ENCODE measurements at places on chromosomes 7 and 10. TPM values are rescaled to one million over a fixed set of nuclear protein-coding genes. Genes with fewer than 3 reads are reported as not detected.

DNA sequence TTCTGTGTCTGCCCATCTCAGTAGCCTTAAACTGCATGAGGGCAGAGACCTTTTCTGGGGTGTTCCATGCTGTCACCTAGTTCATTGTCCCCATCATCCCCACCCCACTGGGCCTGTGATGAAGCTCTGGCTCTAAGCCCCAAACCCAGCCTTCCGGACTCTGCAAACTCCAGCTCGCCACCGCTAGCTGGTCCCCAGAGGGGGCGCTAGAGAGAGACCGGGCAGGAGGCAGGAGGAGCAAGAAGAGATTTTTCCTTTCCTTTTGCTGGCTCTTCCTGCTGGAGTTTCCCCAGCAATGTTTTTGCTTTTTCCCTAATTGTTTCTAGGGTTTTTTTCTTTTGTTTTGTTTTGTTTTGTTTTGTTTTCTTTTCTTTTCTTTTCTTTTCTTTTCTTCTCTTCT, 234.4 kb downstream of the TEX36 start:
- H3K4me3 ChIP-seq: no peak overlapping the region
- H3K27ac ChIP-seq: no peak overlapping the region
- no peaks in the 10 kb centered on the region for H3K4me1 ChIP-seq
- no peak for DNase-seq
- no peaks in the 10 kb centered on the region for H3K27me3 ChIP-seq

Gene C7orf57
- total RNA-seq: 0.66 TPM

Gene KIF11
- 37.1 TPM for total RNA-seq

Gene PRR15
- not detected for total RNA-seq

Gene CTNNA3
- total RNA-seq: not detected

Gene GPR22
- not detected for total RNA-seq

DNA sequence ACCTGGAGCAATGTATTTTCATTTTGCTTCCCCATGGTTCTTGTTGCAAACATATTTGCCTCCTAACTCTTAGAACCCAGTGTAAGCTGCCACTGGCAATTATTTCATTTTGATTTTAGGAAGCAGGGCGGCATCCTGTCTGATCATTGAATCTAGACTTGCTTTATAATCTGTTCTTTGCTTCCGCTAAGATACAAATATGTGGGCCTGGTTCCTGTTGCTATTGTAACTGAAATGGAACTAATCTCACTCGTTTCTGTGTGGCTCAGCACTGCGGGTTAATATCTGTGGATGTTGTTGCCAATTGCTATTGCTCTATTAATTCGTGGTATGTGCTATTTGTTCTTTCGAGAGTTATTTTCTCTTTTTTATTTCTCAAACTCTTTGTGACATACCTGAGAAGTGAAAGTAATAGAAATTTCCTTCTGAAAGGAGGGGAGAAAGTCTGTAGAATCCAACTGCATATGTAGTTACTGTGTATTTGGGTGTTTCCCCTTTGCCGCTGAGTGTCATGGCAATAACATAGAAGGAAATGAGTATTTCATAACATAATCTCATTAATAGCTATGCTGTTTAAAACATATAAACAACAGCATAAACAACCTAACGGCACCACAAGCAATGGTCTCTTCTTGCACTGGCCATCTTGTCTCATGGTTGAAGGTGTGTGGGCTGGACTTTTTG, 62.4 kb downstream of the FZD1 start:
- H3K27me3 ChIP-seq: no peaks in the 10 kb centered on the region
- no peak overlapping the region for H3K4me3 ChIP-seq
- no peaks in the 10 kb centered on the region for H3K4me1 ChIP-seq
- H3K36me3 ChIP-seq: no peaks in the 10 kb centered on the region
- no peak overlapping the region for H3K27ac ChIP-seq

Gene OR2A5
- not detected for total RNA-seq

GRCh38 chr10:93437086-93437945, 44.8 kb downstream of the MYOF start:
- DNase-seq: no peak
- no peaks in the 10 kb centered on the region for H3K27me3 ChIP-seq
- H3K4me3 ChIP-seq: no peak overlapping the region
- no peaks in the 10 kb centered on the region for H3K36me3 ChIP-seq
- no peak overlapping the region for H3K27ac ChIP-seq

DNA sequence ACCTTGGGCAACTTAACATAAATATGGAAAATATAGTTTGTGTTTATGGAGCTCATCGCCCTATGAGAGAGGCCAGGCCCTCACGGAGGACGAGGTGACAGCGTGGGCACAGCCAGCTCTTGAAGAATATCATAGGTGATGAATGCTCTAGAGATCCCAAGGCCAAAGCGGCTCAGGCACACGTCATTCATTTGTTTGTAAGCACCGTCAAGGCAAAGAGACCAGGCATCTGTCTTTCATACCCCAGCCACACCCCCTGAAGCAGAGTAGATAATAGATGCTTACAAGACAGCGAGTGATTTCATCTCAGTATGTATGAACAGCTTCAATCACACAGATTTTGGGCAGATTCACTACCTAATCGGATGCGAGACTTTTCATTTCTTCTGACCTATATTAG, 242.1 kb upstream of the C7orf33 start:
- H3K36me3 ChIP-seq: no peaks in the 10 kb centered on the region
- H3K4me3 ChIP-seq: no peak overlapping the region
- no peaks in the 10 kb centered on the region for H3K4me1 ChIP-seq
- no peak overlapping the region for H3K27ac ChIP-seq
- no peak for DNase-seq

DNA sequence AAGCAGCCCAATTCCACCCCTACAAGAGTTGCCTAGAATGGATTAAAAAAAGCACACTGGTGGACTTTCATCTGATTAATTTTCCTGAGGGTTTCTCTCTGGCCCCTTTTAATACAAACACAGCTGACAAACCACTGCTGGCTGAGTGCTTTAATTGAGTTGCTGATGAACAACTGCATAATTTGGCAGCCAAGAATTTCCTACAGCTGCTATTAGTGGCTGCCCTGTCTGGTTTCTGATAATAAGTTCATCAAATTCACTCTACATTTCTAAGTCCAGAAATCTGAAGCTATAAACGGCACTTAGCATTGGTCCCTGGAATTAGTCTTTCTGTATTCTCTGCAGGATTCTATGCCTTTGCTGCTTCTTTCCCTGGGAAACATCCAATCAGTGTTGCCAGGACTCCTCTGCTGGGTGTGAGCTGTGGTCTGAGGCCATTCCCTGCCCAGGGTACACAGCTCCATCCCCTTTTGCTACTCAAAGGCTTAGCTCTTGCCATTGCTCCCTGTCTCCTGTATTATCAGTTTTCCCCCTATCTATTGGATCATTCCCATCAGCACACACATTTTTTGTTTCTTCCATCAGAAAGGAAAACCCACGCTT, 110.6 kb downstream of the LSM5 start:
- no peak overlapping the region for H3K4me3 ChIP-seq
- no peak overlapping the region for H3K27ac ChIP-seq
- no peak for DNase-seq
- no peaks in the 10 kb centered on the region for H3K4me1 ChIP-seq
- H3K27me3 ChIP-seq: no peaks in the 10 kb centered on the region
- H3K36me3 ChIP-seq: no peaks in the 10 kb centered on the region

GRCh38 chr7:100053215-100053614, 3.6 kb downstream of the ZSCAN21 start:
- H3K27me3 ChIP-seq: no peaks in the 10 kb centered on the region
- H3K4me3 ChIP-seq: no peak overlapping the region
- peaks cover 7% of the 10 kb centered on the region for H3K36me3 ChIP-seq
- no peak overlapping the region for H3K27ac ChIP-seq
- no peak for DNase-seq

- no peak overlapping the region for H3K27ac ChIP-seq
- DNase-seq: no peak
- no peak overlapping the region for H3K4me3 ChIP-seq
- H3K4me1 ChIP-seq: no peaks in the 10 kb centered on the region
- no peaks in the 10 kb centered on the region for H3K27me3 ChIP-seq
Measured at GRCh38 chr7:32531402-32531801, 36.1 kb downstream of the AVL9 start.

GRCh38 chr10:13327534-13327933, 20.6 kb downstream of the SEPHS1 start:
- no peak overlapping the region for H3K4me3 ChIP-seq
- peaks cover 24% of the 10 kb centered on the region for H3K36me3 ChIP-seq
- no peak overlapping the region for H3K27ac ChIP-seq
- DNase-seq: no peak
- H3K4me1 ChIP-seq: no peaks in the 10 kb centered on the region

GRCh38 chr10:47252093-47252780, 47.8 kb upstream of the GDF10 start:
- H3K27ac ChIP-seq: no peak overlapping the region
- H3K4me3 ChIP-seq: no peak overlapping the region
- no peak for DNase-seq

DNA sequence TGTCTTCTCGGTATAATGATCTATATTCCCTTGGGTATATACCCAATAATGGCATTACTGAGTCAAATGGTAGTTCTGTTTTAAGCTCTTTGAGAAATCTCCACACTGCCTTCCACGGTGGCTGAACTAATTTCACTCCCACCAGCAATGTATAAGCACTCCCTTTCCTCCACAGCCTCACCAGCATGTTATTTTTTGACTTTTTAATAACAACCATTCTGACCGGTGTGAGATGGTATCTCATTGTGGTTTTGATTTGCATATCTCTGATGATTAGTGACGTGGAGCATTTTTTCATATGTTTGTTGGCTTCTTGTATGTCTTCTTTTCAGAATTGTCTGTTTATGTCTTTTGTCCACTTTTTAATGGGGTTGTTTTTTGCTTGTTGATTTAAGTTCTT, 33.6 kb downstream of the KIAA1217 start:
- H3K36me3 ChIP-seq: no peaks in the 10 kb centered on the region
- no peak overlapping the region for H3K4me3 ChIP-seq
- no peaks in the 10 kb centered on the region for H3K27me3 ChIP-seq
- no peak overlapping the region for H3K27ac ChIP-seq
- DNase-seq: no peak
- H3K4me1 ChIP-seq: no peaks in the 10 kb centered on the region

DNA sequence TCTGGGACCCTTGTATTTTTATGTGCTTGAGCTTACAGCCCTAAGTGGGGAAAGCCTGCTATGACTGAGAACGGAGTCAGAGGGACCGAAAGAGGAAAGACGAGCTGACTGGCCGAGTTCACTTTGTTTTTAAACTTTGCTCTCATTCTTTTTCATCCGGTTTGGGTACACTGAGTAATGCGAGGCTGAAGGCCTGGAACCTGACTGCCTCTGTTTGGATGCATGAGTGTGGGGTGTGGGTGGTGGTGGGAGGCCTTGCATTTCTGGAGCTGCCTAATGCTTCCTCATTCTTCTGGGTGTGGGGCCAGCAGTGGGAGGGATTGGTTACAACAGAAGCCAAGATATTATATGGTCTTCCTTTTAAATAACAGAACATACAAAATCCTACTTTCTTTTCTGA, 155.5 kb downstream of the BUB3 start:
- H3K27me3 ChIP-seq: no peaks in the 10 kb centered on the region
- H3K4me3 ChIP-seq: no peak overlapping the region
- no peak for DNase-seq
- H3K4me1 ChIP-seq: no peaks in the 10 kb centered on the region
- H3K36me3 ChIP-seq: no peaks in the 10 kb centered on the region

DNA sequence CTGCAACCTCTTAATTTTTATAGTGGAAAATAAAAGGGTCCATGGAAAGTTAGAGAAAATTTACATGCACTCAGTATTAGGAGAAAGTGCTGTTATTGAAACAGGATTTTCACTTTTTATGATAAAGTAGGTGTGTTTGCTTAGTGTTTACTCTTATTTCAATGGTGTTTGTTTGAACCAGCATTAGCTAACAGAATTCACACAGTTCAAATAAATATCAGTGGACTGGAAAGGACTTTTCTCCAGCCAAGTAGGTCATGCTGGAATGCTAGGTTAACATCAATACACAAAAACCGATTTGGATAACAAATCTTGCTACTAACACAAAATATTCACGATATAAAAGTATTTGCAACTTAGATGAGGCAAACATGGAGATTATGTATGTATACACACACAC, 49.4 kb upstream of the BET1 start:
- H3K27ac ChIP-seq: no peak overlapping the region
- no peak for DNase-seq
- H3K36me3 ChIP-seq: no peaks in the 10 kb centered on the region

Gene SERPINE1
- 0.44 TPM for total RNA-seq

DNA sequence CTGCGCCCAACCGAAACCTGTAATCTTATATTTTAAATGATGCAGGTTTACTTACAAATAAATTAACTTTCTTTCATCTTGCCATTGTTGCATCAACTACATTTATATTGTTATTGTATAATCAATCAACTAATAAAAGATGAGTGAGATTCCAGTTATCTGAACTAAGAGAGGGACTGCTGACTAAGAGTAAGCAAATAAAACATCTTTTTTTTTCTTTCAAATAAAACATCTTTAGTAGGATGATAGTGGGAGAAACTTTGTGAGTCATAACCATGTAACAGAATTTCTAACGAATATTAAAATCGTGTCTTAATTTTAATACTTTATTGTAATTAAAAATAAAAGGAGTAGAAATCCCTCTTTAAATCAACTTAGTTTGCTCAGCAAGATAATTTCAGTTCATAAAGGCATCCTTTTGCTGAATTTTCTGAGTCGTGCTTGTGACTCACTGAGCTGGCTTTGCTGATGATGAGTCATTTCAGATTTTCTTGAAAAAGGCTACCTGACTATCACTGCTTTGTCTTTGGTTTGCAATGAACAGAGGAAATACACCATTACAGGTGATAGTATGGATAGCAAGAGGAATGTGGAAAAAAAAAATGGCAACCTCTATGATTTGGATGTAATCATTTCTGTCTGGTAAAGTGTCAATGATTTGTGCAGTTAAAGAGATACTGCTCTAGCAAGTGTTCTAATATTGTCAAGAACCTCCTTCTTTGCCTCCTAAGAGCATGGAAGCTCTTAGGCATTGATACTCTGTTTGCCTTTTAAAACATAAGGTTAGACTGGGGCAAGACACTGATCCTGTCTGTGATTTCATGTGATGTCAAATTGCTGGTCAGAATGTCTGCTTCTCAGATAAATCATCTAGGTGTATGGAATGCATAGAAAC, 119.5 kb downstream of the GPR158 start:
- DNase-seq: no peak
- no peak overlapping the region for H3K4me3 ChIP-seq
- no peaks in the 10 kb centered on the region for H3K27me3 ChIP-seq
- H3K4me1 ChIP-seq: no peaks in the 10 kb centered on the region
- H3K36me3 ChIP-seq: no peaks in the 10 kb centered on the region

- H3K36me3 ChIP-seq: peaks cover 23% of the 10 kb centered on the region
- no peak for DNase-seq
- H3K4me3 ChIP-seq: no peak overlapping the region
- no peaks in the 10 kb centered on the region for H3K27me3 ChIP-seq
- peaks cover 57% of the 10 kb centered on the region for H3K4me1 ChIP-seq
Measured at GRCh38 chr7:23523486-23524075, 8.2 kb downstream of the TRA2A start.

Data from CD8-positive, alpha-beta memory T cell (primary cell).